ENCODE measurements at places on chromosomes 13 and 19.

DNA sequence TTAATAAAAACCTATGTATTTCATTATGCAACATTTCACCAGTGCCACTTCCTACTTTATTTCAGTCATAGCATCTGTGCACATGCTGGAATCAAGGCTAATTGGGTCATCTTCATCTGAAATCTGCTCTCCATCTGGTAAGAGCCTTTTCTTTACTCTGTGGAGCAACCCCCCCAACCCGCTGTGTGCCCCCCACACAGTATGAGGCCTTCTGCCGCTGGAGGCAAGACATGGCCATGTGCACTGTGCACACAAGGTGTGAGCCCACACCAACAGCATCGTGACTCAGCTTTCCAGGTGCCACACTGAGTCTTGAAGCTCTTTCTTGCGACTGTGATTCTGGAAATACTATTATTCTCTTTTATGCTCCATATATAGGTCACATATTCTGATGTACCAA lies 471.0 kb downstream of the TBC1D4 start:
- no peak for DNase-seq

- DNase-seq = no peak
These were observed 97.9 kb downstream of the MTUS2 start for GRCh38 chr13:28918030-28918429.

- no peak for DNase-seq
These were observed 5.8 kb downstream of the ZNF780A start for GRCh38 chr19:40084948-40085347.

- DNase-seq = no peak
These were observed 30.3 kb downstream of the ATP7B start for GRCh38 chr13:51980908-51981307.

DNA sequence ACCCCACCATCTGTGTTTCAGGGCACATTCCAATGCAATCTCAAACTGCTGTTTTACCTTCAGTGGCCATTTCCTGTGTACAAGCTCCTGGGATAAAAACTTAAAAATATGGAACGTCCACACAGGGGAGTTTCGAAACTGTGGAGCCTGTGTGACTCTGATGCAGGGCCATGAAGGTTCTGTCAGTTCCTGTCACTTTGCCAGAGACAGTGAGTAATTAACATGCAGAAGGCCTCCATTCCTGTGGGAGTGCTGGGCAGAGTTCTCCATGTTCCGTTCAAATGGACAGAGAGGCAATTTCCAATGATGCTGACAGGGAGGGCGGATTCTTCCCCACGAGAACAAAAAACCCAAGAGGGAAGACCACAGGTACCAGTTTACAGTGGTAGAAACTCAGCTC lies 24.4 kb downstream of the WDR88 start:
- DNase-seq = no peak

- DNase-seq = no peak
These were observed 153.4 kb upstream of the STARD13 start for GRCh38 chr13:33438918-33439317.

- DNase-seq = no peak
These were observed 269.3 kb upstream of the MIR17HG start for GRCh38 chr13:91078093-91078679.

- DNase-seq = no peak
These were observed 16.2 kb downstream of the MYCBP2 start for GRCh38 chr13:77310579-77311279.

DNA sequence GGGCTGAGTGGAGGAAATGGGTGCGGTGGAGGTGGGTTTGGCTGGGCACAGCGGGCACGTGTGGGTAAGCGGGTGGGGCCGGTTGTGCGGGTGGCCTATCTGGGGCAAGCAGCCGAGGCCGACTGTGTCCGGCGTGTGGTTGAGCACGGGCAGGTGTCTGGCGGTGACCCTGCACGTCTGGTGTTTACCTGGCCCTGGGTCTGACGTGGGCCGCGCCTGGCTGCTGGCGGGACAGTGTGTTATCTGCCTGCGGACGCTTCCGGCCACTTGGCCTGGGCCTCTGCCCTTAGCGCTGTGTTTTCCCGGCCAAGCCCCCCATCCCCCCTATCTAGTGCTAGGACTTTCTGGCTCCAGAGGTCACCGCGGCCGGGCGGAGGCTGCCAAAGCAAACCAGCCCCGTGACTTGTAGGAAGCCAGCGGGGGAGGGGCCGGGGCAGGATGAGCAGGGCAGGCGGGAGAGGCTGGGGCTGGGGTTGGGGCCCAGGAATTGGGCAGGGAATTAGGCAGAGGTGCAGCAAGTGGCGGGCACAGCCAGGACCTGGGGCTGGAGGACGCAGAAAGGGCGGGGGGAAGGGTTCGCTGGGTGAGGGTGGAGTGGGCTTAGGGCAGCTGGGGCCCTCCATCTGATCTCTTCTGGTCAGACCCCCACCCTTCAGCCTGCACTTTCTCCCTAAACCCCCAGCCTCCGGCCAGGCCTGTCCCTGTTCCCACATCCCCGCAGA lies 534 bp upstream of the HPN start:
- DNase-seq = no peak

GRCh38 chr13:98945863-98946605 lies 31.8 kb downstream of the DOCK9 start:
- no peak for DNase-seq

DNA sequence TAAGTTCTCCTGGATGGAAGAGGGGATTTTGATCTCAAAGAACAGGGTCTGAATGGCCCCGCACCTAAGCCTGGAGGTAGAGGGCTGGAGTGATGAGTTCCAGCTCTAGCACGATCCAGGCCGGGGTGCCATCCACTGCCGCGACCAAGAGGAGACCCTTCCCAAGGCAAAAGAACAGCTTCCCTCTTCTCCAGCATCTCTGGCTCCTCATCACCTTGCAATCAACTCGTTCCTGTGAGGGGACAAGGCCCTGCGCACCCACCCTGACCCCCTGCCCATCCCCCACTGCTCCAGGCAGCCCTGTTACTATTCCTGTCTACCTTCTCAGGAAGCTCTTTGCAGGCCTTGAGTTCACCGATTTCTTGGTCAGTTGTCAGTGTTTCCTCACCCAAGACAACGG lies 17.8 kb downstream of the COL4A1 start:
- DNase-seq = no peak

- no peak for DNase-seq
These were observed 75.0 kb downstream of the RASA3 start for GRCh38 chr13:114057166-114058050.

- no peak for DNase-seq
These were observed 105.9 kb upstream of the GJB6 start for GRCh38 chr13:20337884-20338551.

DNA sequence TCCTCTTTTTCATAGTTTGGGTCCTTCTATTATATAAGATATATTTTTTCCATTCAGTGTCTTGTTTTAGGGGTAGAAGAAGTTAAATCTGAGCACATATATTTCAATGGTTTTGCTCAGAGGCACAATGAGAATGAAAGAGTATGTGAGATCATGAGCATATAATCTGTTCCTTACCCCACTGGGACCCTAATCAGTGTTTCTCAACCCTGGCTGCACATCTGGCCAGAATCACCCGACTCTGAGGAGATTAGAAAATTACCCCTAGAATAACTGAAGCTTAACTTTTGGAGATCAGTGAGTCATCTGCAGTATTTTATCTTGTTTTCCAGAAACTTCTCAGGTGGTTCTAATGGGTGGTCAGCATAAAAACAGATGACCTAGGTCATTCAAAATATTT lies 782 bp downstream of the CYSLTR2 start:
- no peak for DNase-seq

- no peak for DNase-seq
These were observed 28.5 kb downstream of the CRYL1 start for GRCh38 chr13:20497006-20497775.

GRCh38 chr19:35509018-35509652 lies 4.3 kb downstream of the DMKN start:
- DNase-seq = peak; percentile 60

DNA sequence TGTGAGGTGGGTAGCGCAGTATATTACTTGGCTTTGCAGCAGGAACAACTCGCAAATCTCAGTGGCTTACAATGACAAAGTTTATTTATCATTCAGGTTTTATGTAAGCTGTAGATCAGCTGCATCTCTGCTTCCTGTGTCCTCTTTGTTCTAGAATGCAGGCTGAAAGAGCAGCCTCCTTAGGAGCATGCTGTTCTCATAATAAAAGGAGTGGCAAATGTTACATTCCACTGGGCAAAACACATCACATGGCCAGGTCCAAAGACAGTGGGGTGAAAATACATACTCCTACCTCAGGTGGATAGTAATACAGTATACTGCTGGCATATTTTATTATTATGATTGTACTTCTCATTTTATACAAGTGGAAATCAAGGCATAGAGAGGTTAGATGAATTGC lies 1.2 kb upstream of the CSNK1A1L start:
- DNase-seq = no peak

DNA sequence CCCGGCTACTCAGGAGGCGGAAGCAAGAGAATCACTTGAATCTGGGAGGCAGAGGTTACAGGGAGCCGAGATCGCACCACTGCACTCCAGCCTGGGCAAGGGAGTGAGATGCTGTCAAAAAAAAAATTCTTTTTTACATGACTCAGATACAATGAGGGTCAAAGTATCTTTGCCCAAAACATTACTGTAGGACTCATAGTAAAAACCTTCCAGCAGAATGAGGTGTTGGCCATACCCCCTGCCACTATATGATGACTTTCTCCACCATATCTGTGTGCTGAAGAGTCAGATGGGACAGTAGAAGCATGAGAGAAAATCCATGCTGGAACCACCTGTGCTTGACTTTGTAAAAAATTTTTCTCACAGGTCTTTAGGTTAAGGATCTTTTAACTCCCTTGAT lies 86.7 kb downstream of the COL4A2 start:
- DNase-seq = no peak

DNA sequence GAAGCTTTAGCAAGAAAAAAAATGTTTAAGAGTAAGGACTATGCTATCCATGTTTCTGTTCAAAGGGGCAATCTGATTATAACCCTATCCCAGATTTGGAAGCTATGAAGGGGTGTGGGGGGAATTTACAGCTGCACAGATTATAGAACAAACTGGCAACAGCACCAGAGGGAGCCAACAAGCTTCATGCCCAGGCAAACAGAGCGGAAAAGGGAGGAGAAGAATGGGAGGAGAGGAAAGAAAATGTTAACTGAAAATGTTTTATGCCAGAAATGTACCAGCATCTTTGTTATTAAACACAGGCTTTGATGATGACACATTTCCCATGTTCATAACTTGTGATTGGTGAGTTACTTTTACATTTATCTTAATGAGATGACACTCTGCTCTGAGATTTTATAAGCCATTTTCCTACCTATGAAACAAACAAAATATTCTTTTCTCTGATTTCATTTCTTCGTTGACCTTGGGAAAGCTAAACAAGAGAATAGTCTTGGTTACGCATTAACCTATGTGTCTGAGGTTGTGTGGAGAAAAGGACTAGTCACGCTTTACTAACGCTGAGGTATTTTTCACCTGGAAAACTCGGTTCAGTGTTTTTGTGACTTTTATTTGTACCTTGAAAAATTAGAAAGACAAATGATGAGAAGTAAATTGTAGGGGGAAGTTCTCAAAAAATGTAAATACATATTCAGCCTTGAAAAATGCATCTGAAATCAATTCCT lies 235.8 kb upstream of the MIR17HG start:
- DNase-seq = no peak

DNA sequence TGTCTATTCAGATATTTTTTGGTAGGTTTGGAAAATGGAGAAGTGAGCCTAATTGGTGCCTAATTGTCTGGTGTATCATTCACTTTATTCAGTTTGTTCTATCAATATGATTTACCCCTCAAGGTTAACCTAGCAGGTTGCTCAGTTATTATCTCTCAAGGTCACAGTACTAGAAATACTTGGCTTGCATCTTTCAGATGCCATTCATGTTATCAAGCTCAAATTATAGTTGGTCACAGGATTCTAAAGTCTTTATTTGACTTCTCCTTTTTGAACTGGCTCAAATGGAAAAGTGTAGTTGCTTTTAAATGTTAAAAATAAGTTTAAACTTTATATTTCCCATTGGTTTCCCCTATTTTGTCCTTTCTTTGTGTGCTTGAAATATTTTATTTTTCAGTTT lies 2.6 kb downstream of the KCNRG start:
- no peak for DNase-seq

GRCh38 chr13:52686376-52686775 lies 33.7 kb downstream of the SUGT1 start:
- no peak for DNase-seq

DNA sequence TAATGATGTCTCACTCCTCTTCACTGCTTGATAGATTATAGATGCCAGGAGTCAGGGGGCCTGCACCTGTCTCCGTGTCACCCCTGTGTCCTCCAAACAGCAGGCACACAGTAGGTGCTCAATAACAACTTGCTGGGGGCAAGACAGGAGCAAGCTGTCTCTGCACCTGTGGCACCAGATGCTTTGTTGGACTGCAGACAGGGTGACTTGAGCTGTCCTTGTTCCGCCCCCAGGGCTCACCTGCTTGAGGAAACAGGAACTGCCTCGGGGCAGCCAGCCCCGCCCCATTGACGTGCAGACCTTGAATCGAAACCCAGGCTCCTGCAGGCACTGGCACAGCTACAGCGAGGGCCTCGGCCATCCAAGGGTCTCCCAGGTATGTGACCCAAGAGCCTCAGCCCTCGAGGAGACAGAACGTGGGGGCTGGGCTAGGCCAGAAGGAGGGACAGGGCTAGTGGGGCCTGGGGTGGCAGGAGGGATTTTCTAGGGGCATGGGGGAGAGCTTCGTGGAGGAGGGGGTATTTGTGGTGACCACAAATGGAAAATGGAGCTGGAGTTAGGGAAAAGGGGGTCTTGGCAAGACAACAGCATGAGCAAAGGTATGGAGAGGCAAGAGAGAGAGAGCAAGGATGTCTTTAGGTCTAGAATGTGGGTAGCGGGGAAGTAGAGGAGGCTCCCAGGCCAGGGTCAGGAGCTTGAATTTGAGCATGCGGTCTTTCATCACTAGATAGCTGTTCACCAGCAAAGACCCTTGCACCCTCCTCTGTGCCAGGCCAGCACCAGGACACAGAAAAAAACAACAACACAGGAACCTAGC lies at the start of gene HSH2D:
Gene HSH2D, plus strand, starts transcription at position 287 of the 817 bp plus-strand sequence. CDS start 5,066 bp downstream, outside the sequence.
- no peak for DNase-seq

DNA sequence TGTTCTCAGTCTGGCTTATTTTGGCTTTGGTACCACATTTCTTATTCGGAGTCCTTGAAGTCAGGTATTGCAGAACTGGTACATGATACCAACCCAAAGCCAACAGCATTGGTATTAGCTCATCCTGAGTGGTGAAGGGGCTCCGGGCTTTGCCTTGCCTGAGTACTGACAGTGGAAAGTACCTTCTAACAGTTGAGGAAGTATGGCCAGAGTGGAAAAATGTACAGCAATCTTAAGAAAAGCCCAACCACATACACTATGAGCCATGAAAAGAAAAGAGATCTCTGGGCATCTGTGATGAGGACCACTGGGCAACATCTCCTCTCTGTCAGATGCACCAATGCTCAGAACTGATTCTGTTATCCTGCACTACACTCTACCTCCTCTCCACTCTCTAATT lies 8.3 kb downstream of the LCP1 start:
- no peak for DNase-seq

GRCh38 chr13:90808838-90809237 lies 538.6 kb upstream of the MIR17HG start:
- DNase-seq = no peak

DNA sequence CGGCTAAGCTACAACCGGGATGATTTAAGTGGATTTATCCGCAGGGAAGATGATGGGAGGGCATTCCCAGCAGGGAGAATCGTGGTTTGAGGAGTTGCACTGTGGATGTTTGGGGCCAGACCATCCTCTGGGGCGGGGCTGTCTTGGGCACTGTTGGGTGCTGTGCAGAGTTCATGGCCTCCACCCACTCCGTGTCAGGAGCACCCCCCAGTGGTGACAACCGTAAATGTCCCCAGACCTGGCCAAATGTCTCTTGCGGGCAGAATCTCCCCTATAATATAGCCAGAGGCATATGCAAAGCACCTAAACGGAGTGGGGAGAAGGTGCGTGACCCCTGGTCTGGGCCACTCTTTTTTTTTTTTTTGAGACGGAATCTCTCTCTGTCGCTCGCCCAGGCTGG lies 40.2 kb downstream of the SMIM24 start:
- DNase-seq = no peak
